ENCODE measurements at places on chromosomes 6 and 20. TPM values are rescaled to one million over a fixed set of nuclear protein-coding genes. Genes with fewer than 3 reads are reported as not detected.

DNA sequence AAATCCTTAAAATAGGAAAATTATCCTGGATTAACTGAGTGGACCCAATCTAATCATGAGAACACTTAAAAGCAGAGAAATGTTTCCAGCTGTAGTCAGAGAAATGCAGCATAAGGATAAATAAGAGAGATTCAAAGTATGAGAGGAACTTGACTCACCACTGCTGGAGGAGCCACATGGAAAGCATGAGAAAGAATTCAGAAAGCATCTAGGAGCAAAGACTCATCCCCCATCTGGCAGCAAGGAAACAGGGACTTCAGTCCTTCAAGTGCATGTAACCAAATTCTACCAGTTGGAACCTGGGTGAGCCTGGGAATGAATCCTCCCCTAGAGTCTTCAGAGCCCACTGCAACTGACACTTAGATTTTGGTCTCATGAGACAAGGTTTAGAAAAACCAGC lies 33.7 kb downstream of the RNF146 start:
- peaks cover 9% of the 10 kb centered on the region for H3K36me3 ChIP-seq
- no peak overlapping the region for H3K4me3 ChIP-seq
- H3K4me1 ChIP-seq, result peaks cover 26% of the 10 kb centered on the region
- no peak overlapping the region for H3K27ac ChIP-seq
- H3K27me3 ChIP-seq, result no peaks in the 10 kb centered on the region
- no peak for DNase-seq

DNA sequence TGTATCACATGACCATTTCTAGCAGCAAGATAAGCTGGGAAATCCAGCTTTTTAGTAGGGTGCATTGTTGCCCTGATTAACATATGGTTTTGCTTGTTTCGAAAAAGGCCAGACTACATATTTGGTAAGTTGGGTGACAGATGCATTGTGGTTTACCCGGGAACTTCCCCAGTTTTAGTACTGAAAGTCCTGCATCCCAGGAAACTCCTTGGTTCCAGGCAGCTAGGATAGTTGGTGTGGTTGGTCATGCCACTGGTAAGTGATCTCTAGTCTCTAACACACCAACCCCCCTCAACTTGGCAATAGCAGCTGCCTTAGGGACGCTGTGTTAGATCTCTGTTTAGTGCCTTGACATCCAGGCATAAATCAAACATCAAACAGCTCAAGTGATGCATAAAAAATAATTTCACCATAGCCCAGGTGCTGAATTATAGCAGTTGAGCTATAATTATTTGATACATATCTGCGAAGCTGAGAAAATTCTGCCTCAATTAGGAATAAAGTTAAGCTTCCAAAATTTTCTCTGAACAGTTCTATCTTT lies 216.5 kb downstream of the TFAP2C start:
- H3K4me3 ChIP-seq, result no peak overlapping the region
- no peak overlapping the region for H3K27ac ChIP-seq
- H3K4me1 ChIP-seq, result no peaks in the 10 kb centered on the region
- no peak for DNase-seq
- H3K36me3 ChIP-seq, result no peaks in the 10 kb centered on the region

DNA sequence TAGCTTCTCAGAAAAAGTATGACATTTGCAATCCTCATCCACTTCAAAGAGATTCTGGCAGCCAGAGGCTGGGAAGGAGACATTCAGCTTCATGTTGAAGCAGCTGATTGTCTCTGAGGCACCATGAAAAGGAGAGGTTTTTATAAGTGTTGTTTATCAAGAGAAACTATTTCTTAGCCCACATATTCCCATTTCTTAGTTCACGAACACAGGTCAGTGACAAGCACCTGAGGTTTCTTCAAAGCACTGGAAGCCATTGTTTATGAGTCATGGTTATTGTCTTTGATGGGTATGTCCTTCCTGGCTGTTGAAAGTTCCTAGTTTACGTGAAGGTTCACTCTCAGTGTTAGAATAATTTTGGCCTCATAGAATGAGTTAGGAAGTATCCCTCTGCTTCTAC lies 3.0 kb upstream of the DDX43 start:
- no peak for DNase-seq
- no peak overlapping the region for H3K4me3 ChIP-seq
- peak overlapping the region; percentile 49 for H3K27ac ChIP-seq

DNA sequence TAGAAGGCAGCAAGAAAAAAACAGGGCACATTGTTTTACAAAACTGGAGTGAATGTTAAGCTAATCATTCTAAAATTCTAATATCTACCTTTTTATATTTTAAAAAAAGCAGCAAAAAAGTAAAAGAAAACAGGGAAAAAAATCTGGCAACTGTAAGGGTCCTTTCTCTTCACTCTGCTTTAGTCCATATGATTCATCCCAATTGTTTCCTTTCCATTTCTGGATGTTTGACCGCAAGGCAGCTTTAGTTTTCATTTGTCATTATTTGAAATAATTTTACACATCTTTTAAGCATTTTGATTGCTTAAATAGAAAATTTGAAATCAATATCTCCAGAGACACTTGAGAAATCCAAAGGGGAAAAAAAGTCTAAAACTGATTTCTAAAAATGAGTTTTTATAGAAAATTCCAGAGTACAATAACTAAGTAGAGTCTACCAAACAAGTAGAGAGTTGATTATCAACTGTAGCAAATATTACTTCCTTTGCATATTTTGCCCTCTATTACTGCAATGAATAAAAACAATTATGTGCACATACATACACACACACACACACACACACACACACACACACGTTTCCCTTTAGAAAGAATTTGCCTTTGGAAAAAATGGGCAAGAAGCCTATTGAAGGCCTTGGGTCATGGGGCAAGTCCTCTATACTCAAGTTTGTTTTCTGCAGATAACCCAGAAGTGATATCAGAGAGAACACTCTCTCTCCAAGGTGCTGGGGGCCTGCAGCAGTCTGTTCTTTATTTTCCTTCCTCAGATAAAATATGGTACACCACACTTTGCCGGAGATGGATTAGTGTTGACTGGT lies 259.7 kb downstream of the HACE1 start:
- no peaks in the 10 kb centered on the region for H3K36me3 ChIP-seq
- no peak for DNase-seq
- H3K27ac ChIP-seq, result no peak overlapping the region
- peaks cover 7% of the 10 kb centered on the region for H3K27me3 ChIP-seq
- H3K4me1 ChIP-seq, result peaks cover 12% of the 10 kb centered on the region

GRCh38 chr6:143959927-143960326 lies 48.1 kb downstream of the PLAGL1 start:
- no peak for DNase-seq
- no peak overlapping the region for H3K27ac ChIP-seq
- no peak overlapping the region for H3K4me3 ChIP-seq
- no peaks in the 10 kb centered on the region for H3K27me3 ChIP-seq

GRCh38 chr6:56450882-56451739 lies 191.6 kb downstream of the DST start:
- DNase-seq, result no peak
- no peaks in the 10 kb centered on the region for H3K4me1 ChIP-seq
- H3K27ac ChIP-seq, result no peak overlapping the region
- H3K4me3 ChIP-seq, result no peak overlapping the region

Gene JAG1
- total RNA-seq, result 0.41 TPM

- H3K36me3 ChIP-seq, result no peaks in the 10 kb centered on the region
- H3K27ac ChIP-seq, result no peak overlapping the region
- H3K4me1 ChIP-seq, result no peaks in the 10 kb centered on the region
- no peak for DNase-seq
Observed at GRCh38 chr20:22805219-22805618, 220.8 kb upstream of the FOXA2 start.

Data from activated CD8-positive, alpha-beta T cell treated with anti-CD3 and anti-CD28 coated beads for 36 hours (primary cell).